NCI-H2081 (cell line): ENCODE measurements at places on chromosomes 13 and 19.

DNA sequence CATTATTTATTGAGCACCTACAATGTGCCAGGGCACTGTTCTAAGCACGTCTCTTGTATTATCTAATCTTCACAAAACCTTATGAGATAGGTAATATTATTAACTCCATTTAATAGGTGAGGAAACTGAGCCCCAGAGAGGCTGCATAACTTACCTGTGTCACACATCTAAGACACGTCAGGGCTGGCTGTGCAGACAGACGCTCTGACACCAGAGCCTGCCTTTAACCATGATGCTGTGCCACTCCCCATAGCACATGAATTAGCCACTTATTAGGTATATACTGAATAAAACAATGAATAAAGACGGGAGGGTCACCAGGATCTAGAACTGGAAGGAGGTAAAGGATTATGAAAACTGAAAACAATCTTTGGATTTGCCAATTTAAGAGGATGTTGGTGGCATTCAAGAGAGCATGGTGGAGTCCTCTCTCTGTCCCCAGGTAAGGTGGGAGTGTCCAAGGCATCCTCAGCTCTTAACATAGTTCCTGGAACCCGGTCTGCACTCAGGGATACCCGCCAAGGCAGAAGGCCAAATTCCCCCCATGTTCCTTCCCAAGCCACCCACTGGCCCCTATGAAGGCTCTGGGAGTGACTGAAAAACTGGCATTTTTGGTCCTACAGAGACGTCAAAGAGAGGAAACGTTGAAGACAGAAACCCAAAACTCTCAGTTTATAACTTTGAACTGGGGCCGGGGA, 479.7 kb downstream of the FOXO1 start:
- DNase-seq = no peak

DNA sequence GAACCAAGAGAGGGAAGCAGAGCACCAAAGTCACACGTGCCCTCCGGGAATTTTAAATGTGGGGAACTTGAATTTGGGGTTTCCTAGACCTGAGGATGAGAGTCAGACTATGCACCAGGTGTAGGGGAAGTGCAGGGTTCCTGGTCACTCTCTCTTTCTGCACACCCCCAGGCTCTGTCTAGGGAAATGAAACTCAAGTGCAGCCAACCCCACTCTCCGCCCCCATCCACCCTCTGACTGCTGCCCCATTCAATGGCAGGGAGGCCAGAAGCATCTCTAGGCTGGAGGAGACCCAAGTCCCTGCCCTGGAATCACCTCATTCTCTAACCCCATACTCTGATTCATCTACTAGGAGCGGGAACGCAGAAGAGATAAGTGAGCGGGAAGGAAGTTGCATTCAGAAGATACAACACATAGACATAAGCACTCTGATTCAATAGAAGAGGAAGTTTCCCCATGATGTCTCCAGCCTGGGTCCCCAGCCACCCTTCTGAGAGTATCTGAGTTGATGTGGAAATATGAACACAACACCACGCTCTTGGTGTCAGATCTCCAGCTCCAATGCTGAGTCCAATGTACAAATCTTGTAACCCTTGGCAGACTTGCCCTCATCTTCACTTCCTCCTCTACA, 4.7 kb upstream of the SIGLEC14 start:
- no peak for DNase-seq

- DNase-seq = no peak
Observed at GRCh38 chr19:28605501-28606268, 607.3 kb downstream of the UQCRFS1 start.

DNA sequence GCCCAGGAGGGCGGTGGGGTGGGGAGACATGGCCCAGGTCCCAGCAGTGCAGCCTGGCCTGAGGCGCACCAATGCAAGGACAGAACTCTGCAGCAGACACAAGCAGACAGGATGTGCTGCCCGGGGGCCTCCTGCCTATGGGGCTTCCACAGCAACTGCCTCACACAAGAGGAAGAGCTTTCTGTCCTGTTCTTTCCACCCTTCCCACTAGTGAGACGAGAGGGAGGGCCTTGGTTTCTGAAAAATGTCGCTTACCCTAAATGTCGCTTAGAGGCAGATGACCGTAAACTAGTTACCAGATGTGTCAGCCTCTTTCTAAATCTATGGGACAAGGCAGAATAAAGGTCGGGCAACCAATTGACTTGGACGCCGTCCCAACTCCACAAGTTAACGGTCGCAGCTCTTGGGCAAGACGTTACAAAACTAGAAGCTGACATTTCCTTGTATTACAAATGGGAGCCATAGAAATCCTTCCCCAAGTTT, at the start of gene LAIR1:
TSS of gene LAIR1 (minus strand) at position 157 of the 483 bp plus-strand sequence. CDS start at position 30, 127 bp downstream.
- DNase-seq = no peak

DNA sequence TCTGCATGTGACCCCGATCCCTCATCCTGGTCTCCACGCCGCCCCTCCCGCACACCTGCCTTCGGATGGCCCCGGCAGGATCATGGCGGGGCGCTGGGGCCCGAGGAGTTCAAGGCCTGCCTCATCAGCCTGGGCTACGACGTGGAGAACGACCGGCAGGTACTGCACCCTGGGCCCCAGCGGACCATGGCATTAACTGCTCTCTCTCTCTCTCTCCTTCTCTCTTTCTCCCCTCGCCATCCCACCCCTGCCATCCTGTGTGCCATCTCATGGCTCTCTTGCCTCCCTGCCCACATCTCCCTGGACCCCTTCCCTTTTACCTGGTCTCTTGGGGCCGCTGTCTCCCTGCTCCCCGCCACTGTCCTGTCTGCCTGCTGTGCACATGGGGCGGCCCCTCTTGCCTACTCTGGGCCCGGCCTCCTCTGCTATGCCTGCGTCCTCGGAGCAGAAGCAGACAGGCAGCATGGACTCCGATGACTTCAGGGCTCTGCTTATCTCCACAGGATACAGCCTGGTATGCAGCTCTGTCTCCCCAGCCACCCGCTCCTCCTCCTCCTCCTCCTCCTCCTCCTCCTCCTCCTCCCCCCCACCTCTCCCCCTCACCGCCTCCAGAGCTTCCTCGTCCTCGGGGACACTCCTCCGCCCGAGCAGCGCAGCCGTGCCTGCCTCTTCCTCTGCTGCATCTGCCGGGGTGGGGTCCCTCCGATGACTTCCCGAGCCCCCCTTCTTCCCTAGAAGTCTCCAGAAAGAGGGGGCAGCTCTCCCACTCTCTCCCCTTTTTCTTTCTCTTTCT, 16.2 kb downstream of the CAPN12 start:
- no peak for DNase-seq

GRCh38 chr13:114144606-114145244, 12.3 kb upstream of the RASA3 start:
- DNase-seq = no peak

- no peak for DNase-seq
Observed at GRCh38 chr13:33723365-33723764, 94.6 kb upstream of the RFC3 start.

DNA sequence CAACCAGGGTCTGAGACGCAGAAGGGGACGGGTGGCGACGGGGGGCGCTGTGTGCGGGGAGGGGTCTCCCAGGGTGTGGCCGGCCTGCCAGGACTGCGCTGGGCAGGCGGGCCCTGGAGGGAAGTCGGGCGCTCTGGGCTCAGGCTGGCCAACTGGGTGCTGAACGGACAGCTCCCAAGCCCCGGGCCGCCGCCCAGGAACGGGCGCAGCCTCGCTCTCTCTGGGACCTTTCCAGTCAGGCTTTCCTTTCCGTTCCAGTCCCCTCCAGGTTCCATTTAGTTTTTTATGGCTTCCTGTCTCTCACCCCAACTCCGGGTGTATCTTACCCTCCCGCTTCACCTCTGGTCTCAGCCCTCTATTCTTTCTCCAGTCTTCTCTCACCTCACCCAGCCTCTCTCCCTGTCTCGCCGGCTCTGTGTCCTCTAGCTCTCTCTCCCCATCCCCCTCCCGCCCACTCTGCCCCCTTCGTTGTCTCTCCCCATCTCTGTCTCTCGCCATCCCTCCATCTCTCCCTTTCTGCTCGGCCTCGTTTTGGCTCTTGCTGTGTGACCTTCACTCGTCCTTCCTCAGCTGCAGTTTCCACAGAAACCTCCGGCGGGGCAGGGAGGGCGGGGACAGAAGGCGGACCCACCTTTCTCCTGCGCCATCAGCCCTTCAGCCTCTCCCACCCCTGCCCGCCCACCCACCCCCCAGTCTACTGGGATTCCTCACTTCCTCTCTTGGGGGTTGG, 3.3 kb upstream of the ATP1A3 start:
- no peak for DNase-seq
